Thoracic aorta (tissue), 2 donors: ENCODE measurements at places on chromosomes 5 and 9.

- DNase-seq = no peak
Observed at GRCh38 chr9:106648799-106649198, 214.2 kb upstream of the ZNF462 start.

GRCh38 chr5:177598477-177598876, 1.5 kb upstream of the B4GALT7 start:
- no peak for DNase-seq

DNA sequence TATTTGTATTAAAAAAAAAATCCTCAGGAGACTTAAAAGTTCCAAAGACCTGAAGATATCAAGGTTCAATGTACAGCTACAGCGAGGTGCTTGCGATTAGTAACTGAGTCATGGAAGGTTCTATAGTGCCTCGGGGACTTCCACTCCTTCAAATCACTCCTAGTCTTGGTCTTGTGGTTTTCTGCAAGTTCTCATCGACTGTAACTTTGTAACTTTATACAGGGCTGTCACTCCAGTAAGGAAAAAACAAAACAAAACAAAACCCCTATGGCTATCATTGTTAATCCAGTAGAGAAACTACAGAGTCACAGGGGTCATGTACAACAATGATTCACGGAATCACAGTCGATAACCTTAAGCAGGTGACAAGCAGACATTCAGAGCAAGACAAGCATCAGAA, 39.8 kb upstream of the SELENOP start:
- no peak for DNase-seq

GRCh38 chr9:71025201-71025600, 96.2 kb downstream of the TRPM3 start:
- no peak for DNase-seq

DNA sequence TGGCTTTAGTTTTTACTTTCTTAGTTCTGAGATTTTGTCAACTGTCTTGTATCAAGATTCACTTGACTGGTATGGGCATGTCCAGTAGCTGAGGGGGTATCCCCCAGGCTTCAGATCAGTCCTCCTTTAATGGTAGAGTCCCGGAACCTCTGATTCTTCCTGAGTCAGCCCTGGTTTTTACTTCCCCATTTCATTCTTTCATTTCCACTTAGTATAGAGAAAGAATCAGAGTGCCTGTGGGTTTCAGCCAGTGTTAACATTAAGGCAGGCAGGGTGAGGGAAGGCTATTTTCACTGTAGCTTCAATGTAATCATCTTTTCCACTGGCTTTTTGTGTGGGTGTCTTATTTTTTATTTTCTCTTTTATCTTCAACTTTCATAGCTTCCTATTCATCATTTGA, 8.3 kb upstream of the COMMD10 start:
- DNase-seq = no peak

DNA sequence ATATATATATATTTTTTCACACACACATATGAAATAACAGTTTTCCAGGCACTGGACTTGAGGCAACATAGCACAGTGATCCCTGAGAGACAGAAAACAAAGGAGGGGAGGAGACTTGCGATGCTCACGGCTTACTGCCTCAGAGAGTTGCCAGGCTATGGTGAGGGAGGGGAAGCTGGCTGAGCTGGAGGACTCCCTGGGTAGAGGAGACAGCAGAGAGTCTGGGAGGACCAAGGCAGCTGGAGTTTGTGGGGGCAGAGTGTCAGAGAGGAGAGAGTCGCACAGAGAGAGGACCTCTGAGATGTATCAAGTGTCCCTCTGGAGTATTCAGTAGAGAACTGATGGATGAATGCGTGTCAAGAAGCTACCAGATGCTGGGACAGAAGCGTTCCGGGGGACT, 23.1 kb upstream of the QSOX2 start:
- DNase-seq = no peak

DNA sequence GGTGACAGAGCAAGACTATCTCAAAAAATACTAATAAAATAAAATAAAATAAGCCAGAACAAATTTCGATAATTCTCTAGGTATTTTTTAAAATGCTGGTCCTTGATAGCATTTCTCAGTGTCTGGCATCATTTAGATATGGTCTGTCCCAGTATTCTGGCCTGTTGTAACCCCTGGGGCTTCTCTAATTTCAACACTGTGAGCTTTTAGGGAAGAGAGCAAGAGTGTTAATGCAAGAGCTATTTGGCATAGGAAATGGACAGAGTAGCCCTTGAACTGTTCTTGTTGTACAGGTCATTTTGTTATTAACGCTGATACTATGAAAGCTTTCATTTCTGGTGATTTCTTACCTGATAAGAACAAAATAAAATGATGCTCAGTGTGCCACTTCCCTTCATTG, 112.2 kb upstream of the ZNF608 start:
- DNase-seq = no peak

DNA sequence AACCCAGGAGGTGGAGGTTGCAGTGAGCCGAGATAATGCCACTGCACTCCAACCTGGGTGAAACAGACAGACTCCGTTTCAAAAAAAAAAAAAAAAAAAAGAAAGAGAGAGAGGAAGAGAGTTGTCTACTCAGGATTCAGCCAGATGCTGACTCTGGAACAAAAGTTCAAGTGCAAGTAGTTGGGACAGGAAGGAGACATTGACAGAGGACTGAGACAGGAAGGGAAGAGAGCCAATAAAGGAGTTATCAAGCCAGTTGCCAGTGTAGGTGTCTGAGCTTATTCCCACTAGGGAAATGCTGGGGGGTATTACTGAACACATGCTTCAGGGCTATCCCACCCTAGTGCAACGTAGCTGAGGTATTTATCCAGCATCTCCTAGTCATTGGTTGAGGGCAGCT, 147.7 kb upstream of the SLC1A3 start:
- no peak for DNase-seq

DNA sequence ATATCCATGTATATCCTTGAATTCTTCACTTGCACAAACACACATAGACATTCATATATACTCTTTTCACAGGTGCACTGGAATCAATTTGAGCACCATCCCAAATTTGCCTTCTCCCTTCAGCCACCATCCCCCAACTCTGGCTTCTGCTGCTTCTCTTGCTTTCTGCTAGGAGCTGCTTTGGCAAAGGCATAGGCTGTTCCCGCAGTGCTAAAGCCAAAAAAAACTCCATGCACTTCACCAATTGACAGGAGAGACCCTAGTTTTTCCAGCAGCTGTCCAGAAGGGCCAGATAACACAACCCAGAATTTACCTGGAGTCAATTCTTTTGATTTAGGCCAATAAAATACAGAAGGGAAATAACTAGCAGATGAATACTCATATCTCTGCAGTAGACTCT, 251.3 kb downstream of the NR2F1-AS1 start:
- DNase-seq = no peak

DNA sequence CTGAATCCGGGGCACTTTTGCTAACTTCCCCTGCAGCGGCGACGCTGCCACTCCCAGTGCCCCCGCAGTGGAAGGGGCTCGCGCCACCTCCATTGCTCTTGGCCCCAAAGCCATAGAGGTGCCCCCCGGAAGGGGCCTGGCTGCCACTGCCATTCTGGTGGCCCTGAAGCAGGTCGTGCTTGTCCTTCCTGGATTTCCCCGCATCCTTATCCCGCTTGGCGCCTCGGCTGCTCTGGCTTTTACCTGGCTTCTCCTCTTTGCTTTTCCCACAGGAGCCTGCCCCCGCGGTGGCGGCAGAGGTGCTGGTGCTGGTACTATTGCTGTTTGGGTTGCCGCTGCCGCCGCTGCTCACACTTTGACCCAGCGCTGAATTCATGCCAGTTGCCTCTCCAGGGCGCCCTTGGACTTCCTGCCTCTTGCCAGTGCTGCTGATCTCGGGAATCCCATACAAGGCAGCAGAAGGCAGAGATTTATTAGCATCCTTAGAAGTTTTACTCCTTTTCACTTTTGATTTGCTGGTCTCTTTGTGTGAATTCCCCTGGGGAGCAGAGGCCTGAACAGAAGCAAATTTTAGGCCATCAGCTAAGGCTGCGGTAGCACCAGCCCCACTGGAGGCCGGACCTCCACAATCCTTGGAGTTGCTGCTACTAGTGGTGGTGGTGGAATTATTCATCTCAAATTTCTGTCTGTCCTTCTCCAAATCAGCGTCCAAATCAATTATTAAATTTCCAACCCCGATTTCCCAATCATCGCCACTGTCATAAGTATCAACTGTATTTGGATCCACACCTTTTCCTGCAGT, 2.1 kb downstream of the ZNF608 start:
- no peak for DNase-seq

GRCh38 chr9:93814077-93814956, 140.8 kb downstream of the BARX1 start:
- DNase-seq = no peak

GRCh38 chr5:150636391-150637244, 3.8 kb upstream of the SYNPO start:
- DNase-seq = peak; percentile 68

- DNase-seq = no peak
Observed at GRCh38 chr9:92254381-92255337, 38.8 kb downstream of the IARS1 start.

DNA sequence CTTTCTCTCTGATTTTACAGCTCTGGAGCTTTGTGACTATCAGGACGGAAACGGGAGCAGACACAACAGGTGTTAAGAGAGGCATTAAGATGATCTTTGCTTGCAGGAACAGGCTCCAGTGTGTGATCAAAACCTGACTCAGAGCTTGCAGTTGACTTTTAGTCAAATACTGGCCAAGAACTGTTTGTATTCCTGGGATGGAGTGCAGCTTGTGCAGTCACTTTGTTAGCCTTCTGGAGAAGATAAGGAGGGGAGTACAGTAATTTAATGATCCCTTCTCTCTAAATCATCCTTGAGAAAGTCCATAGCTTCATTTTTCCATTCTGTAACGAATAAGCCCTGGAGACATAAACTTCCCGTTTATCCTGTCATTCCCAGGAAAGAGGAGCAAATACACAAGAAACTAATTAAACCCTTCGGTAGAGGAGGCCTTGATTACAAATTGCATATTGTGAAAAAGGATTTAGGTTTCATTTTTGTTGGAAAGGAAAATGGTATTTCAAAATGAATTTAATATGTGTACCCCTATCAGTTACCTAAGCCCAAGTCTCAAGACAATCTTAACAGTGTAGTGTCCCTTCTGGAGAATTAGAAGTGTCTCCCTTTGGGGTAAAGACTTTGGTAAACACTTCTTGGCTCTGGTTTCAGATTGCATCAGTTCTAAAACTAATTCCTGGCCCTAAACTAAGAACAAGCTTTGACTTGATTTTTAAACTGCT, 3.1 kb upstream of the STOM start:
- no peak for DNase-seq

- no peak for DNase-seq
Observed at GRCh38 chr5:147216552-147217154, 18.2 kb upstream of the STK32A start.

- no peak for DNase-seq
Observed at GRCh38 chr5:128228008-128228407, 144.4 kb downstream of the SLC12A2 start.

DNA sequence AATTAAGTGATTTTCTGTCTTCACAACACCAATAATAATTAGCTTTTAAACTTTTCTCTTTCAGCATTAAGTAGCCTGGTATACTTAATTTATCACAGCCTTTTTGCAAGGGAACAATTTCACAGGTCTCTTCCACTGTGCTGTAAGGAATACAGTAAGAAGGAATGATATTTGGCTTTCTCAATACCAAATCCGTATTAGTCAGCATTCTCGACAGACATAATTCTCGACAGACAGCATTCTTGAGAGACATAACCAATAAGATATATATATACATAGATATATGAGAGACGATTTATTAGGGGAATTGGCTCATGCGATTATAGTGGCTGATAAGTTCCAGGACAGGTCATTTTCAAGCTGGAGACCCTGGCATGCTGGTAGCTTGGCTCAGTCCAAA, 18.0 kb downstream of the PRKAA1 start:
- no peak for DNase-seq

GRCh38 chr5:143402553-143403333, 743 bp downstream of the NR3C1 start:
- DNase-seq = peak; percentile 12

DNA sequence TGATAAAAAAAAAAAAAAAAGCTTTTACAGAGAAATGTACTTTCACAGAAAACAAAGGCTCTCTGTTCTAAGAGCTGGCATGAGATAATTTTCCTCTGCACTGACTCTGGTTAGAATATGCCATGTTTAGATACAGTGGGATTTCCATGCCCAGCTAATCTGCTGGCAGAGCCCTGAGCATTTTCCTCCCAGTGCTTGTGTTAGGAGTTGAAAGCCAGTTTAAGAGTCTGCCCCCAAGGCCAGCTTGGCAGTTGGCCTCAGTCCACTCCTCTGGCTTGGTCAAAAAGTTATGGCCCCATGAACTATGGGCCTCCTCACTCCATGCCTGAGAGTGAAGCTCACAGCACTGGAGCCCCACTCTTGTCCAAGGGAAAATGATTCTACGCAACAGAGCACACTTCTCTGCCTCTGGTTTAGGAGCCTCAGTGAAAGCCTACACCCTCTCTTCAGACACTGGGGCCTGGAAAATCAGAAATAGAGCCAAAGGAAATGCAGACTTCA, 21.9 kb downstream of the MOCS2 start:
- no peak for DNase-seq

- DNase-seq = no peak
Observed at GRCh38 chr5:128464596-128464995, 73.4 kb downstream of the FBN2 start.

GRCh38 chr5:112121258-112121657, 297.8 kb downstream of the EPB41L4A start:
- DNase-seq = no peak

DNA sequence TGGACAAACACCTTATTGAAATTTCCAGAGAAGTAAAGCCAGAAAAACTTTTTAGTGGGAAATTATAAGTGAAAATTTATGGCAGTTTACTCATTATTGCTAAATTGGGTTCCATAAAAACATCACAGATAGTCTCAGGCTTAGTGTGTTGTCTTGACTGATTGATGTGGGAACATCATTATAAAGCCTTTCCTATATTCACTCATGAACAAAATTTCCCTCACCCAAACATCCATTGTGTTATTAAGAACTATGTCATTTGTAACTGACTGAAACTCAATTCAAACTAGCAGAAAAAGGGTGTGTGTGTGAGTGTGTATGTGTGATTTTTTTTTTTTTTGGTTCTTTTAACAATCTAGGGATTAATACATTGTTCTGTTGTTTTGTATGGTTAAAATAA, 143.7 kb upstream of the SEMA6A start:
- DNase-seq = no peak

DNA sequence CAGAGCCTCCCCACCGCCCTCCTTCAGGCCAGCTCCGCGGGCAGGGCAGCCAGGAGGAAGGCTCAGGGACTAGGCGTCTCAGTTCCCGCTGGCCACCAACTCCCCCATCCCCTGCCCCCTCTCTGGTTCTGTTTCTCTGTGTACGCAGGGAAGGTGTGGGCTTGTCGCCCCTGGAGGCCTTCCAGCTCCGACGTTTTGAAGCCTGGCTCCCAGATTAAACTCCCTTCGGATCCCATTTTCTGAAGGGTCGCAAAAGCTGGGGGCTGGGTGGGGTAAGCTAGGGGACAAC, 346 bp downstream of the ATOX1 start:
- no peak for DNase-seq

- DNase-seq = no peak
Observed at GRCh38 chr5:179292202-179292601, 53.1 kb downstream of the ADAMTS2 start.

GRCh38 chr9:89608641-89609335, 4.0 kb downstream of the GADD45G start:
- no peak for DNase-seq
